ENCODE measurements at places on chromosomes 1 and 21.

GRCh38 chr1:166903232-166903631 lies 27.2 kb upstream of the TADA1 start:
- no peak for DNase-seq

DNA sequence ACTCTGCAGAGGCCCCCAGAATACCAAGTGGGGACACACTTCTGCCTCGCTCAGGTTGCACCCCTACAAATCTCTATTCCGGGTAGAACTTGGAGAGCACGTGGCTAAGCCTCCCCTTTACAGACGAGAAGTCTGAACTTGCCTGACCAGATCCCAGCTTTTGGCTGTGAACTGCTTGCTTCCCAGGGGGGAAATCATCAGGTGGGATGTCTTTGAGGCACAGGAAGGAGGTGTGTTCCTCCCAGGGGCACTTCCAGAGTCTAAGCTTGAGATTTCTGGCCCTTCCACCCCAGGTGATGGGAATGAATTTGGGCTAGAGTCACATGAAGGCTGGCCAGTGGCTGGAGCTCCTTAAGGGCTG lies 1.3 kb upstream of the S100A3 start:
- DNase-seq, result no peak

GRCh38 chr21:31848326-31848985 lies 24.4 kb upstream of the HUNK start:
- DNase-seq, result no peak

DNA sequence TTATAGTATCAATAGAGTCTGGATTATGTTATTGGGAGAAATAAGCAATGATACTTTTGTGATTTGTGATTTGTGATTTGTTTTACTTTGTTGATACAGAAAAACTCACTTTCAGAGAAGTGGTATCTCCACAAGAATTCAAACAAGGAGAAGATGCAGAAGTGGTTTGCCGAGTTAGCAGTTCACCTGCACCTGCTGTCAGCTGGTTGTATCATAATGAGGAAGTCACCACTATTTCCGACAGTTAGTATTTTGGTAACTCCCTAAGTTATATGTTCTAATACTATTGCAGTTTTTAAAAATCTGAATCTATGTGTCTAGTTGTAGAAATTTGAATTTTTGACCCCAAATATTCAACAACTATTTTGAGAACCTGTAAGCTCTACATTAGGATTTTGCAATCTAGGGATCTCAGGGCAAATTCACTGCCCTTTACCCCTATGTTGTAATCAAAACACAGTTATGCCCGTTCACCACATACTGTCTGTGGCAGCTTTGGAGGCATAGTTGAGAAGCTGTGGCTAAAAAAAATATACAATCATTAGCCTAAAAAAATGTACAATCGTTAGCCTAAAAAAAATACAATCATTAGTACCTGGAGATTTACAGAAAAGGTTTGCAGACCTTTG lies 288.1 kb downstream of the NCAM2 start:
- no peak for DNase-seq

DNA sequence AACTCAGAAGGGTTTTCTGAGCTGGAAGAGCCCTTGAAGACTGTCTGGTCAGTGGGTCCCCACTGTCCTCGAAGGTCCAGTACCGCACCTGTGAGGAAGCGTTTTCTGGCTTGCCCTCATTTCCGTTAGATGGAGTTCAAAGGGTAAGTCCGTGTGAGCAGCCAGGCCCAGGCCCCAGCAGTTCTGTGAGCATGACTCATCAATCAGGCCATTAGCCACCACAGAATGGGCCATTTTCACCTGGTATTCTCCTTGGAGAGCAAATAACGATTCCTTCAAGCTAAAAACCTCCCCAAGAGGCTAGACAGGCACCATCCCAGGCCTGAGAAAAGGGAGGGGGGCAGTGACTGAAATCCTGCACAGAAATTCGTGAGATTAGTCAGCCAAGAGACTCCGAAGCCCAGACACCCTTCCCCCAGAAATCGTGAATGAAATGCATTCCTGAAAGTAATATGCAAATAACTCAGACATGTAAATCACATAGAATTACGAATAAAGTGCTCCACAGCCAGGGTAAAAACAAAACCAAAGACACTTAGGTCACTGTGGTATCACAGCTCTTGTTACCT lies 66.0 kb downstream of the BCAR3 start:
- DNase-seq, result no peak

- no peak for DNase-seq
Measured at GRCh38 chr1:101960142-101960541, 36.6 kb downstream of the OLFM3 start.

DNA sequence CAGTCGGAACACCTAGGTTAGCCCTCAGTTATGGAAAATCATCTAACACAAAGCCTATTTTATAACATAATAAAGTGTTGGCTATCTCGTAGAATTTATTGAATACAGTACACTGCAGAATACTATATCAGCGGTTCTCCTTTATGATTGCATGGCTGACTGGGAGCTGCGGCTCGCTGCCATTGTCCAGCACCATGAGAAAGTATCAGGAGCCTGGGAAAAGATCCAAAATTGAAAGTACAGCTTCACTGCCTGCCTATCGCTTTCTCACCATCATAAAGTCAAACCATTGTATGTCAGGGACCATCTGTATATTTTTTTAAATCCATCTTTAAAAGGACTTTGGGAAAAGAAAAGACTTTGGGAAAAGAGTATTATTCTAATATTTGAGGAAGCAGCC lies 111.9 kb upstream of the RAVER2 start:
- DNase-seq, result no peak

- no peak for DNase-seq
Measured at GRCh38 chr1:33163621-33164519, 18.0 kb downstream of the TRIM62 start.

- no peak for DNase-seq
Measured at GRCh38 chr1:151593730-151594129, 18.1 kb upstream of the SNX27 start.

DNA sequence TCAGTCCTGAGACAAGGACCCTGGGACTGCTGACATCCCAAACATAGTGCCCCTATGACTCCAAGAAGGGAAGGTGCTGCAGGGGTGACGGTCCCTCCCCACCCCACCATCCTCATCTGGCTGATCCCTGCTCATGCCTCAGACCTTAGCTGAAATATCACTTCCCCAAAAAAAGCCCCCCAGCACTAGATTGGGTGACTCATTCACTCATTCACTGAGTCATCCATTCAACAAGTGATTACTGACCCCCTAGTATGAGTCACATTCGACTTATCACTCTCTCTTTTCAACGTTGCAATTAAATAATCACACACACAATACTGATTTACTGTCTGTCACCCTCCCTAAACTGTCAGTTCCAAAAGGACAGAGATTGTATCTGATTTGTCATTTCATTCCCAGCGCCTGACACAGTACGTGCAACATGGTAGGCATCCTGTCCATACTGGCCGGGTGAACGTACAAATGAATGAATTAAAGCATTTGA lies 48.6 kb downstream of the HIVEP3 start:
- DNase-seq, result no peak

DNA sequence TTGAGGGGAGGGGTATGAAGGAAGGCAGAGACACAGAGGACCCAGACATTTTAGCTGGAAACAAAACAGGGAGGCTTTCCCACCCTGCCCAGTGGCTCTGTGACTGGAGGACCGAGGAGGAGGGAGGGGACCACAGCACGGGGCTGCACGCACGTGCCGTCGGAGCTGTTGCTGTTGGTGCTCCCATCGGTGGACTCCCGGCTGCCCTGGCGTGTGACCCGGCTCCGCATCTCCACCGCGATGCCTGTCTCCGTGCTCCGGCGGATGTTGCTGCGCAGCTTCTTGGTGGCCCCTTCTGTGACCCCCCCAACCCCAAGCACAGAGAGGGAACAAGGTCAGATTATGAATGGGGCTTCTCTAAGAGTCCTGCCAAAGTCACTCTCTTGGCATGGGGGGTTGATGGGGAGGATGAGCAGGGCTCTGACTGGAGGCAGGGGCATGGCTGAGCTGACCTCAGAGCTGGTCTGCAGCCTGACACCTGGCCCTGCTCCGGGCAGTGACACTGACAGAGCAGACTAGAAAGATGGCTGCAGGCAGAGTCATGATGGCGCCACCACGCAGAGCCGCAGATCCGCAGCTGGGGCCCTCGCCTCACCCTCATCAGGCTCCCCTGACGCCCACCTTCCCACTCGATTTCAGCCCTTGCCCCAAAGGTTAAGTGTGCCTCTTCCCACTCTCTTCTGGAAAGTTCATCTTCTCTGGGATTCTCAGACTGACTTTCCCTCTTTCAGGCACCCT lies 29.6 kb downstream of the RIMS3 start:
- no peak for DNase-seq

DNA sequence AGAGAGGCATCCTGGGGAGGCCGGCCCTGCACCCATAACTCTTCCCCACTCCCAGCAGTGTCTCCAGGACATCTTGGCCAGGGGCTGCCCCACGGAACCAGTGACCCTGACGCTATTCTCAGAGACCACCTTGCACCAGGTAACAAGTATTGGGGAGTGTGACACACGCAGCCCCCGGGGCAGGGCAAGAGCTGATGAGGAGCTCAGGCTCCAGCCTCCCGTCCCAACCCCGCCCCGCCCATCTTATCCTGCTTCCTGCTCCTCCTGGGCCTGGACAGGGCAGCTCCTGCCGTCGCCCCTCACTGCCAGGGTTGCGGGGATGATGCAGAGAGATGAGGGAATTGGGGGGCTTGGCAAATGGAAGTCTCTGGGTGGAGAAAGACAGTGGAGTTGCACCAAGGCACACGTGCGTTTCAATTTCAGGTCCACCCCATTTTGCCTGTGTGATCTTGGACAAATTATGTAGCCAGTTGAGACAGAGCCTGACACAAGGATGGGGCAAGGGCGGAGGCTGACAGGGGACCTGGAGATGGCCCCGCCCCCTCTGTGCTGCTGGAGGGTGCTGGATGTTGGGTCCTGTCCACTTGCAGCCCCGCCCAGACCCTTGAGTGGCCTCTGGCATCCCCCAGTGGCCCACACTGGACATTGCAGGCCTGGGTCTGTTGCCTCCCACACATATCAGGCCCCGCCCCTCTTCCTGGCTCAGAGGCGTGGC lies 10.7 kb downstream of the CLCNKA start:
- no peak for DNase-seq

- no peak for DNase-seq
Measured at GRCh38 chr1:85608851-85609250, 28.3 kb downstream of the CCN1 start.

DNA sequence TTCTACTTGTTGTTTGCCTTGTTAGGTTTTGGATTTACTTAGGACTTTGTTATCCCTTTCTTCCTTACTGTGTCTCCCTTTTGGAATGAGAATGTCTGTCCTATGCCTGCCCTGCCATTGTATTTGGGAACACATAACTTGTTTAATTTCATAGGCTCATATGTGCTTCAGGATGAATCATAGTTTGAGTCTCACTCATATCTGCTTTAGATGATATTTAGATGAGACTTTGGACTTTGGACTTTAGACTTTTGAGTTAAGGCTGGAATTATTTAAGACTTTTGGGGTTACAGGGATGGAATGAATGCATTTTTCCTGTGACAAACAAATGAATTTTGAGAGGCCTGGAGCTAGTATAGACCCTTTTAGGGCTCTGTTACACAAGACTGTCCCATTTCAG lies 33.4 kb downstream of the PSMG1 start:
- no peak for DNase-seq

- no peak for DNase-seq
Measured at GRCh38 chr1:100267284-100267683, 1.3 kb downstream of the RTCA start.

- DNase-seq, result no peak
Measured at GRCh38 chr1:31181515-31182343, 58.0 kb downstream of the NKAIN1 start.

DNA sequence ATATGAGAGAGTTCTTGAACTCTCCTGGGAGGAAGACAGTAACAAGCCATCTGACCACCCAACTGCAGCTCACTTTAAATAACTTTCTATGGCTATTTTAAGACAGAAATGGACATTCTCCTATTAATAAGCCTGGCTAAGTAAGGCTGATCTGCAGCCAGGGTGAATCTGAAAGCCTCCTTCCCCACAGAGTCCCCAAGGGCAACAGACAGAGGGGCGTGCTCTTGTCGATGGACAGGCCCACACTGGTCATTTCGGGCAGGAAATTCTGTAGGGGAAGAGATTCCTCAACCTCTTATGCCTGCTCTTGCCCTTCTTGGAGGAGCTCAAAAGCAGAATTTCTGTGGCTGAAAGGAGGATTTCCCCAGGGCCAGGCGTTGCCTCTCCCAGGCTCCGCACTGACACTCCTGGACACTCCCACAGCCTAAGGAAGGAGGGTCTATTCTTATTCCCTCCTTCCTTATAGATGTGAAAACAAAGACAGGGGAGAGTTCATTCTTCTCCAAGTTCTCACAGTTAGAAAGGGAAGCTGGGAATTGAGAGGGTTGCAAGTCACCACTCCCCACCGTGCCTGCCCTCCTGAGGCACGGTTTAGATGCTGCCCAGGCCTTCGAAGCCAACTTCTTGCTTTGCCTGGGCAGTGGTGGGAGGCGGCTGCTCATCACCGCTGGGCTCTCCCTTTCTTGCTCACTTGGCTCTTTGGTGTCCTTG lies 17.9 kb upstream of the KANK4 start:
- DNase-seq, result no peak

DNA sequence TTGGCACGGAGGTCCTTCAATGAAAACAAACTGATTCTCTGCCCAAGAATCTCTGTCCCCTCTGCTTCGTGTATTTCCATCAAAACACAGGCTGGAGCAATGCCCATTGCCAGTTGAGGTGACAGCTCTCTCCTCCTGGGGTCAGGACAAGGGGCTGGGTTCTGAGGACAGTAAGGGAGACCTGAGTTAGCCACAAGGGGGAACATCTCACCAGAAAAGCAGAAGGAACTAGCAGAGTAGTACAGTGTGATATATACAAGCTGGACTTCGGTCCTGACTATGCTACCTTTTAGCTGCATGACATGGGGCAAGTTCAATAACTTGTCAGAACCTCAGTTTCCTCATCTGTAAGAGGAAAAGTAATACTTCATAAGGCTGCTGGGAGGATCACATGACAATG lies 50.3 kb downstream of the SYT2 start:
- no peak for DNase-seq

DNA sequence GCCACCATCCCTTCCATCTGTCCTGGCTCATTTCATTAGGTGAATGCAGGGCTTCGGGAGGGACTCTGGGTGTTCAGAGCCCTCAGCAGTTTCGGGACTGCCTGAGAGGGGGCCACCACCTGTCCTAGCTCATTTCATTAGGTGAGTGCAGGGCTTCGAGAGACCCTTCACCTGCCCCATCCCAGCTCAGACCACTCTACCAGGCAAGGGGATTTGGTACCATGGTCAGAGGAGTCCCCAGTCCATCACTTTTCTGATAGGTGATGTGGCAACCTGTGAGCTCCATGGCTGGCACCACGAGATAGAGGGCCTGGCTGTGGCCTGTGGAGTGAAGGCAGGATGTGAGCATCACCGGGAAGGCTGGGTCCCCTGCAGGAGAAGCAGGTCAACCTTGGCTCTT lies 32.9 kb upstream of the KDM4A start:
- no peak for DNase-seq

DNA sequence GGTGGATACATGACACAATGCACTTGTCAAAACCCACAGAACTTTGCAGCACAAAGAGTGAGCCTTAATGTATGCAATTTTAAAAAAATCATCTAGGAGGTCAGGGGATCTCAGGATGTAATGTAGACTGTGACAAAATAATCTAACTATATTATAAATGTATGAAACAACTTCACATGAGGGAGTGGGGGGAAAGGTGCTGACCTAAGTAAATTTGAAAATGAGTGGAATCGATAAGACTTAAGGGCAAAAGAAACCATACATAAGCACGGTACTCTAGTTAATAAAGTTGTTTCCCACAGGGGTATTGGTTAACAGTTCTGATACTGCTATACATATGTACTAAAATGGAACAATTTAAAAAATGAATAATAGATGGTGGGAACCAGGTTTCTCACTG lies 64.7 kb downstream of the PRPF38A start:
- no peak for DNase-seq

GRCh38 chr1:234923626-234924025 lies 205.0 kb downstream of the TOMM20 start:
- DNase-seq, result no peak

GRCh38 chr1:94974241-94974640 lies 47.3 kb upstream of the CNN3 start:
- DNase-seq, result no peak

Measured in stimulated activated CD8-positive, alpha-beta memory T cell treated with anti-CD3 and anti-CD28 coated beads, Interleukin-15, amount 100 ng/mL, for 4 hours (primary cell).